ENCODE measurements at places on chromosomes 6 and 20. TPM values are rescaled to one million over a fixed set of nuclear protein-coding genes. Genes with fewer than 3 reads are reported as not detected.

CLIC5 gene
- 312 TPM for total RNA-seq

GRCh38 chr6:12369781-12370262 is 79.7 kb downstream of the EDN1 start:
- no peak for DNase-seq

MAP3K5 gene
- total RNA-seq = 34.7 TPM

DNA sequence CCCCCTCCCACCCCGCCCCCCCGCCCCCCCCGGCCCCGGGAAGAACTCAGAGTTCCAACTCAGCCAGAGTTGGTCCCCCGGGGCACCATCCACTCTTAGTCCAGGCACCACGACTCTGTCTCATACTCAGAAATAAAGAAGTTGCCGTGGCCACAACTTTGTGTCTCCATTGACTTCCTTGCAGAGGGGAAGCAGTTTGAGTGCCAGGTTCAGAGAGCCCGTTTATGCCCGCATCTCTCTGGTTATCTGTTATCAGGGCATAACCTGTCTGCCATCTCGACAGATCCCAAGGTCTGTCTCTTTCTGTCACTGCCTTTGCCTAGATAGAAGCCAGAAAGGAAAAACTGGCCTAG is 605 bp downstream of the CDC5L start:
- no peak for DNase-seq

- peak; percentile 87 for DNase-seq
Measured at GRCh38 chr6:44177691-44178423, 19.2 kb downstream of the CAPN11 start.

GRCh38 chr6:74181471-74181870 is 485.5 kb downstream of the CD109 start:
- DNase-seq = no peak

DNA sequence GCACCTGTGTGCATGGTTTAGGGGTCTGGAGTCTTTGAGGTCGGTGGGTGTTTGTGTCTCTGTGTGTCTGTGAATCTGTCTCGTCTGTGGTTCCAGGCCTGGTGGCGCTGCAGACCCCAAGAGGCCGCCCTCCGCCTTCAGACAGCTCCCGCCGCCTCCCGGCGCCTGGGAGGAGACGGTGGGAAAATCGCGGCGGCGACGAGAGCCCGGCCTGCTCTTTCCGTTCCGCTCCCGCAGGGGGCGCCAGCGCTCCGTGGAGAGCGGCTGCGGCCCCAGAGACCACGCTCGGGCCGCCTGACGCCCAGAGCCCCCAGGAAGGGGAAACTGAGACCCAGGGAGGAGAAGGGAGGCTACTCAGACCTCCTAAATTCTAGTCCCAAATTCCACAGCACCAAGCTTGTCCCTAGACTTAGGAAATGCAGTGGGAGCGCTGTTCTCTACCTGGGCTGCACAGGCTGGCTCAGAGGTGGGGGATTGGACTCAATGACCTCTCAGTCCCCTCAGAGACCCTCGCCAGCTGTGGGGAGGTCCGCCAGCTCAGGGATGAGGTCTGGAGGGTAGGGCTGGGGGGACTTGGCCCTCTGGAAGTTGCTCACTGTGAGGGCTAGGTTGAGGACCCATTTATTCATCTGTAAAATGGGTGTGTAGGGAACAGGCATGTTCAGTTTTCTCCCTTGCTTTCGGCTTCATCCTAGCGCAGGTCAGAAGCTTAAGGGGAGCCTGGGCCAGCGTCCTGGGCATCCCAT is 36.9 kb upstream of the BLCAP start:
- DNase-seq = peak; percentile 79

PTPRA gene
- total RNA-seq = 26.5 TPM

ZNF334 gene
- 0.57 TPM for total RNA-seq

DNA sequence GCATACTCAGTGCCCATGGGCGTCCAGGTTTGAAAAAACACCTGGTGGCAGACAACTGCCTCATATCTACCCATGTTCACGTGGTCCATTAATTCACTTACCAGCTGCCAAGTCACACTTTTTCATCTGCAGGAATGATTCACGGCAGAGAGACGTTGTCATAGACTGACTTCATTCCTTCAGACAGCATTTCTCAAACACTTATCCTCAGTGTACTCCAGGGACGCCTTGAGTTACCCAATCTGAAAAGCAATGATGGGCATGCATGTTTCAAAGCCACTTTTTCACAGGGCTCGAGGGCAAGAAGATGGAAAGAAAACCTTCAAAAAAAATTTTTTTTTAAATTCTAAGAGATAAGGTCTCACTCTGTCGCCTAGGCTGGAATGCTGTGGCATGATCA is 6.0 kb downstream of the MMP24OS start:
- no peak for DNase-seq

- no peak for DNase-seq
Measured at GRCh38 chr6:10355115-10355702, 59.7 kb downstream of the TFAP2A start.

LAMA5 gene
- total RNA-seq = 89.3 TPM

C20orf141 gene
- total RNA-seq = not detected

DNA sequence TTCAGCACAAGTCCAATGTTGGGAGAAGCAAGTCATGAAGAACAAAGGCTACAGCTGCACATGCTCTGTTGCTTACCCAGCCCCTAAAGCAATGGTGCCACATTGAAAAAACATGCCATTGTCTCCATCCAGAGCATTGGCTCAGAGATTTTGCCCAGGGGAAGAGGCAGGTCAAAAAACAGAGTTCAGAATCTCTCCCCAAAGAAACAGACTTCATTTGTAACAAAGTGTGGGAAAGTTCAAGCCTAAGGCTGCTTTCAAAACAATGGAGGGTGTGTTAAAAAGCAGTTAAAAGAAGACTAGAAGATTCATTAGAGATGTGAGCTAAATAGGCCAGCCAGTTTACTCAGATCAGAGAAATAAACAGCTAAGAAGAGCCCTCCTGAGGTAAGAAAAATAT is 63.6 kb downstream of the DZANK1 start:
- no peak for DNase-seq

UNC5CL gene
- 0.60 TPM for total RNA-seq

GRCh38 chr6:11785415-11785773 is 6.8 kb upstream of the ADTRP start:
- no peak for DNase-seq

BPIFB1 gene
- not detected for total RNA-seq

Data from Right ventricle myocardium inferior (tissue), 1 donor.